ENCODE measurements at places on chromosomes 11 and 22.

DNA sequence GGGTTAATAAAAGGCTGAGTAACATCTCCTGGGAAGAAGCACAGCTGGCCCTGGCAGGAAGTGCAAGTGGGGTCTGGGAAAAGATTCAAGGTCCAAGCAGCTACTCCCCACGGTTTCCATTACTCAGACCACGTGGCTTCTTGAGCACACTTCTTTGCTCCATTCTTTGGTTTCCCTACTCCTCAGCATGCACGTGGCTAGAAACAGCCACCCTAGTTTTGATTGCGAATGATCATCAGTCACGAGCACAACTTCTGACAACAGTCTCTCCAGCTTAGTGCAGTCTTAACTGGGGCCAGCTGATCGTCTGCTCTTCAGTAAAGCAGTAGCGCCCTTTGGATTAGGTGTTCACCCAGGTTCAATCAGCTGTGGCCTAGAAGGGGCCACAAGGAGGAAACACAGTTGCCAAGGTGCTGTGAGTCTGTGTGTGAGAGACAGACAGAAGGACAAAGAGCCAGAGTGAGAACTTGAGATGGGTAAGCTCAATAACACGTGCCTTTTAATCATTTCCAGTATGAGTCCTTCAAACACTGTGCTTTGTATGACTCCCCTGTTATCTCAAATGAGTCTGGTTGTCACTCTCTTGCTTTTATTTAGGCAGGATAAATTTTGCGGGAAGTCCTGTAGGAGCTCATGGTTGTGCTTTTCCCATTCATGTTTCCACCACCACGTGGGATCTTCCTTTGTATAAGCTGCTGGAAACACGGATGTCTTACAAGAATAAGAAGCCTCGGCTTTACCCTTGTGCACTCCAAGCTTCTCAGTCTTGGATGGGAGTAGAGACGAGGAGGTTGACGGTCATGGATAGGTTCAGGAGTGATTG, 901 bp upstream of the PARVA start:
- no peak for DNase-seq

- DNase-seq = no peak
Measured at GRCh38 chr11:116333001-116333535, 439.7 kb downstream of the BUD13 start.

DNA sequence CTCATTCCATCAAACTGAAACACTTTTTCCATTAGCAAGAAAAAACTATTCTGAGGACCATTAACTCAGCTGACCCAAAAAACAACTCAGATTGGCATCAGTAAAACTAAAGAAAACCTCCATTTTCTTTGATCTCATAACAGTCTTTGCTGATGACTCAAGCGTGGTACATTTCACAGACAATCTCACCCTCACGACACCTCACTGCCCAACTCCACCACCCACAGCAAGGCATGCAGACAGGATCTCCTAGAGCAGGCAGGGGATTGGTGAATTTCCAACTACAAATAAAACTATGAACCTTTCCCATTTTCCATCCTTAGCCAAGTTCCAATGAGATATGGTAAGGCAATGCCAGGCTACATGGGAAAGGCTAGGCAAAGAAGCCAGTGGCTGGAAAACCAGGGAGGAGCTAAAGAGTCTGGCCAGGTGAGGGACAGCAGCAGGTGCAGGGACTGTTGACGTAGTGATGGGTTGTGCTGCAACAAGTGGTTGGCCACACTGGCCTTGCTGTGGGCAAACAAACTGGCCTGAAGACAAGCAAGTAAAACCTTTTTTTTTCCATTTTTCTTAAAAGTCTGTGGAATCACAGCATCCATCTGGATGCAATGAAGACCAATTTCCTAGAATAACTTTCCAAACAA, 97.2 kb downstream of the SERGEF start:
- DNase-seq = no peak

GRCh38 chr22:46007003-46007847, 30.3 kb upstream of the WNT7B start:
- no peak for DNase-seq

DNA sequence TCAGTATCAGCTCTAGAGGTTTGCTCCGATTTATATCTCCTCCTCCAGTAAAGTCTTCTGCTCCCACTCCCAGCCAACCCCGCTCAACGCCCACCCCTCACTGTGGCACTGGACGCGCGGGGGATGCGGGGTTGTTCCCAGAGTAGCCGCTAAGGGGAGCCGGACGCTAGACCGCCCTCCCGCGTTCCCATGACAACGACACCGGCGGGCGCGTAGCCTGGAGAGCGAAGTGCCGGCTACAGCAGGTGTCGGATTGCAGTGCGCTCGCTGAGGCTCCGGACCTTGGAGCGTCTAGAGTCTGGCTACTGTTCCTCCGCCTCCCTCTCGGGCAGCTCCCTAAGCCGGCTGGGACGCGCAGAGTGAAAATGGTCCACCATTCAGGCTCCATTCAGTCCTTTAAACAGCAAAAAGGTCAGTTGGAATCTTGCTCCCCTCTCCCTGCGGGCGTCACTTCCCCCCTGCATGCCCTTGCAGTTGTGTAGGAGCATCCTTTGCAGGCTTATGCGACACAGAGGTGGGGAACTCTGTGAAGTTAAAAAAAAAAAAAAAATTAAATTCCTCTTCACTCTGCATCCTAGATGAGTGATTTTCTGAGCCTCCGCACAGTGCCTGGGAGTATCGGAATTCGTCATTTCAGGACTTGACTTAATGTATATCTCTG, at the start of gene ANO3:
Gene ANO3, plus strand, starts transcription at position 220 of the 661 bp plus-strand sequence. Its CDS starts 146 bp downstream, at position 366.
- DNase-seq = no peak

DNA sequence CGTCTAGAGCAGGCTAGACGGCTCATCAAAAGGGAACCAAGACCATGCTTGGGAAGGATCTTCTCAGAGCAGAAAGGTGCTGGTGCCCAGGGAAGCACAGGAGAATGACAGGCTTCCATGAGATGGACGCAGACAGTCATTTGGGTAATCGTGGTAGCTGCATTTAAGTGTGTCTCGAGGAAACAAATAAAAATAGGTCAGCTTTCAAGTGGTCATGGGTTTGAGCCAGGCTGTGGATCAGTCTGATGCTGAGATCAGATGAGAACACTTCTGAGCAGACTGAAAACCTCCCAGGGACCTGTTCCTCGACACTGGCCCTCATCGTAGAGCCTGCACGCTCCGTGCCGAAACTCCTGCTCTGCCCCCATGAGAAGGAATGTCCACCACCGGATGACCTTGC, 4.7 kb downstream of the CARS1 start:
- DNase-seq = no peak

DNA sequence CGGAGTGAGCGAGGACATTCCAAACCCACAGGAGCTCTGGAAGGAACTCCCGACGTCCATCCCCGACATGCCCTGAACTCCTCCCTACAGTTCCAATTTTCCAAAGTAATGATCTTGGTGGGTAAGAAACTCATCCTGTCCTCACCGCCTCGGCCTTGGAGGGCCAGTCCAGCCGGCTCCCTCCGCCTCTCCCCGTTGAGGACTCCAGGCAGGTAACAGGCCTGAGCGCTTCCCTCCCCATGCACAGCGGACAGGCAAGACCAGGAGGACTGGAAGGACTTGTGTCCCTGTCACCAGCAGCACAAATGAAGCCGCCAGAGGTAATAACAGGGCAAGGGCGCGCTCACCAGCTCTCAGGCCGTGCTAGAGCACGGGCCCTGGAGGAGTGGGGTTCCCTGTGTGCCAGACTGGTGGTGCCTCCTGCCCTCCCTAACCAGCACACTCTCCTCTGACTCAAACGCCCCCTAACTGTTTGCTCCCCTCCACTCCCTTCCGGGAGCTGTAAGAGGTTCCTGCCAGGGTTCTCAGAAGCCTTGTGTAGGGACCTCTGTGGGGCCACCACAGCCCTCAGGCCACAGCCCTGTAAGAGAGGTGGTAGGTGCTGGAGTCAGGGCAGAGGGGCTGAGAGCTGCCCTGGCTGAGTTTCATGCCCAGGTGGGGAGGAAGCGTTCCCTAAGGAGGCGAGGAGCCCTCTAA, 17.1 kb downstream of the OVOL1 start:
- DNase-seq = no peak

GRCh38 chr11:64619811-64620380, 28.9 kb downstream of the SLC22A12 start:
- DNase-seq = no peak

GRCh38 chr11:35947437-35947836, 3.6 kb downstream of the LDLRAD3 start:
- DNase-seq = no peak

DNA sequence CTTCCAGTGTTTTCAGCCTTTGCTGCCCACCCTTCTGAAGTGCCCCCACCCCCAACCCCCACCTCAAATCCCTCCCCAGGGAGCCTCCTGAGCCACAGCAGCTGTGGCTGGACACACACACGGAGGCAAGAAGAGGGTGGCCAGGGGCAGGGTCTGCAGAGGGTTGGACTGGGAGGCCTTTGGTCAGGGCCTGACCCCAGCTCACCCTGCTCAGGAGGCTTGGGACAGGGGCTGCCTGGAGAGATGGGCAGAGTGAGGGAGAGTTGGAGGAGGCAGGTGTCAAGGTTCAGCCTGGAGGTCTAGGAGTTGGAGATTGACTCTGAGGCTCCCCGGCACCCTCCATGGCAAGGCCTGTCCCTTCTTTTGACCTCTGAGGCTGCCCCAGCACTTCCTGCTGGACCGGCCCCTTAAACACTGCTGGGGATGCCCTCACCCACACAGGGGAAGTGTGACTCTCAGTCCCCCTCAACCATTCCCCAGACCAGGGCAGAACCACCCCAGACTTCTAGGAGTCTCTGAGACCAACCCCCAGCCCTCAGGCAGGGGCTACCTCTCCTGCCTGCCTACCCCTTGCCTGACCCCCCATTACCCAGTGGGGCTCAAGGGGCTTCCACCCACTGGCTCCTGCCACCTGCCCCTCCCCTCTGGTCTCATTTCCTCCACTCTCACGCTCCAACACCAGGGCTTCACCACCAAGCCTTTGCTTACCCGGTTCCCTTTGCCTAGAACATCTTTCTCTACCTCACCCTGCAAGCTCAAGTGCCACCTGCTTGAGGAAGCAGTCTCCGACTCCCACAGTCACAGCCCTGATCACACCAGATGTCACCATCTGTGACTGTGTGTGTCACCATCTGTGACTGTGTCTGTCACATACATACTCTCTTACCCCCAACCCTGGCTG, 8.6 kb downstream of the ARAP1 start:
- DNase-seq = no peak

DNA sequence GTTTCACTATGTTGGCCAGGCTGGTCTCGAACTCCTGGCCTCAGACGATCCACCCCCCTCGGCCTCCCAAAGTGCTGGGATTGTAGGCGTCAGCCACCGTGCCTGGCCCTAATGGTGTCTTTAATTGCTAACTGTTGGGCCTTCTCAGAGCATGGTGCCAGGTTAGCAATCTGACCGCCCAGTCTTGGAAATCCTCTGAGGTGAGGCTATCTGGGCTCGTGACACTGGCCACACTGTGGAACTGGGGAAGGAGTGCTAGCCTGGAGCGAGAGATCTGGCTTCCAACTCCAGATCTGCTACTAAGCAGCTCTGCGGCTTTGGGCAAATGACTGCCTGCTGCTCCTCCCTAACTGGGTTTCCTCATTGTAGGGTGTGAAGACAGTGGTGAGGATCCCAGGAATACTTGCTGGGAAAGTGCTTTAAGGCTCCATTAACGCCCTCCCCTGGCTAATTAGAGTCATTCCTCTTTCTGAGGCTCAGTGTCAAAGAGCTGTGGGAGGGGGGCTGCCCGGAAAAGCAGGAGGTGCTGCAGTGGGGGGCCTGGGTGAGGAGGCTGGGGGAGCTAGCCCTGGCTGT, 35.4 kb downstream of the CHRDL2 start:
- DNase-seq = no peak

GRCh38 chr11:62359475-62359874, 22.2 kb downstream of the ASRGL1 start:
- no peak for DNase-seq

GRCh38 chr22:17513612-17514011, 49.7 kb upstream of the SLC25A18 start:
- no peak for DNase-seq

DNA sequence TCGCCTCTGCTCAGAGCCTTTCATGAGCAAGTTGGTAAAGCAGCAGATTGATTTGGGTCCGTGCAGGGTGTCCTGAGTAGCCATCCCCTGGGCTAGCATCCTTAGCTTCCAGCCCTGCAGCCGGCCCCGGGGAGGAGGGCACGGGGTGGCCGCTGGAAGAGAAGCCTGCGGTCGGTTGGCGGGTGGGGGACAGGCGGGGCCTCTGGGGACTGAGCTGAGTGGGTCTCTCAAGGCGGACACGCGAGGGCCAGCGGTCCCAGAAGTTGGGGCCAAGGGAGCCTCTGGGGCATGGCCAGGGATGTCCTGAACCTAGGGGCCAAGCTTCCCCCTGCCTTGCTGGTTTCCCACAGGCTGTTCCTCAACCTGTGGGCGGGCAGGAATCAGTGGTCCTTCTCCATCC, 143.0 kb downstream of the TBC1D22A start:
- no peak for DNase-seq

GRCh38 chr22:21845558-21846453, 21.6 kb downstream of the MAPK1 start:
- no peak for DNase-seq

DNA sequence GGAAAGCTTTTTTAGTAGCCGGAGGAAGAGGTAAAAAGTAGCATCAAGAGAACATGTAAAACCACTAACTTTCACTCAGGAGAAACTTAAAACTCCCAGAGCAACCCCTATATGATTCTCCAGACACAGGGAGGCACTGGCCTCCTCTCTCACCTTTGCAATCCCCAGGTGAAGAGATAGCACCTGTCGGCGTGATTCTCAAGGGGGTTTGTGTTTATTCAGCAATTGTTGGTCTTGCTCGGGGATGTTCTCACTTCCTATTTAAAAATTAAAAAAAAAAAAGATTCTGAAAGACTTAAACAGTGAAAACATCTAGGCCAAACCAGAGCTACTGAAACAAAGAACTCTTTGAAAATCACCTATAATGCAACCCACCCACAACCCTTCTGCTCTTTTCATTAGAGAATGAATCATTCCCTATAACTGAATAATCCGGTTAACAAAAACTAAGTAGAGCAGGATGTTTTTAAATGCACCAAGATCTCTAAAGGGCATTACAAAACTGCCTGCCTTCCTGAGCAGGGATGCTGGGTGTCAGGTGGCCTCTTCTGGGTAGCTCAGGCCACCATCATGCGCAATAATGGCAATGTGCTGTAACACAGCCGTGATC, 24.9 kb downstream of the DHCR7 start:
- DNase-seq = no peak

GRCh38 chr22:37427135-37427710, at the start of gene ELFN2:
ELFN2 (minus strand) TSS chr22:37427479; CDS start chr22:37375534, 51,945 bp downstream.
- peak; percentile 22 for DNase-seq

GRCh38 chr11:8075119-8075726, 5.8 kb upstream of the TUB start:
- no peak for DNase-seq

DNA sequence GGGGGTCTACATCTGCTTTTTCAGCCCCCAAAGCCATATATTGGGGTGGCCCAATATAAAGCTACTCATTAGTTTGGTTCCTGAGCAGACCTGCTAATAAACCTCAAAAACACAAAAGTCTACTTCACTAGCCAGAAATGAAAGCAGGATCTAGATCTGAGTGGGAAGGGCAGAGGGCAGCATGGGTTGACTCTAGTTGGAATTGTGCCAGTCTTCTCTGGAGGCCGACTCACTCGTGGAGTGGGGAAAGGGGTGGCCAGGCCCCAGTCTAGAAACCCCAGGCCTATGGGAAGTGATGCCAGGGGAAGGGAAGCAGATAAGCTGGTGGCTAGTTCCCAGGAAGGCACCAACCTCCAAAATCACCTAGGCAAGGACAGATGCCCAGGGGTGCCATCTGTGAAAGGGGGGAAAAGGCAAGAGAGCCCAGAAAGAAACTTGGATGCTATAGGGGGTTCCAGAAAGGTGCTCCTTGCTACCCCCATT, 5.3 kb downstream of the PATZ1 start:
- no peak for DNase-seq

GRCh38 chr11:65003282-65003681, 6.5 kb upstream of the BATF2 start:
- DNase-seq = no peak

- peak; percentile 100 for DNase-seq
Measured at GRCh38 chr11:62831520-62832335, at the start of gene STX5. STX5 (minus strand) TSS chr11:62832051; CDS start chr11:62831243, 808 bp downstream.

All from CD4-positive, alpha-beta T cell treated with Interleukin-6 for 4 hours (primary cell).